Endothelial cell of umbilical vein (primary cell): ENCODE measurements at places on chromosomes 3 and 15.

DNA sequence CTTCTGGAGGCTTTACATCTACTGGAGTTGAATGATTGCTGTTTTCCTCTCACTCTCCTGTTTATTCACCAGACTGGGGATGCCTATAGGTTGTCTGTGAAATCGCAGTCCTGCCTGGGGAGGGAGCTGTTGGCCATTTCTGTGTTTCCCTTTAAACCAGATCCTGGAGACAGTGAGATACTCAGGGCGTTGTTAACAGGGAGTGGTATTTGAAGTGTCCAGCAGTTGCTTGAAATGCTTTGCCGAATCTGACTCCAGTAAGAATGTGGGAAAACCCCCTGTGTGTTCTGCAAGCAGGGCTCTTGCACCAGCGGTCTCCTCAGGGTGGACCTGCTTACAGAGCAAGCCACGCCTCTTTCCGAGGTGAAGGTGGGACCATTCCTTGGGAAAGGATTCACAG lies 4.3 kb upstream of the LRRK1 start:
- no peak for DNase-seq

GRCh38 chr3:144429719-144430121 lies 458.1 kb downstream of the DIPK2A start:
- DNase-seq = no peak

GRCh38 chr3:160291290-160291908 lies 66.2 kb downstream of the C3orf80 start:
- DNase-seq = no peak

GRCh38 chr3:52385157-52385556 lies 59.7 kb downstream of the SEMA3G start:
- peak; percentile 26 for DNase-seq

- DNase-seq = no peak
Measured at GRCh38 chr3:73459711-73460110, 165.0 kb downstream of the PDZRN3 start.

GRCh38 chr15:62934236-62934971 lies 108.1 kb upstream of the TPM1 start:
- no peak for DNase-seq

DNA sequence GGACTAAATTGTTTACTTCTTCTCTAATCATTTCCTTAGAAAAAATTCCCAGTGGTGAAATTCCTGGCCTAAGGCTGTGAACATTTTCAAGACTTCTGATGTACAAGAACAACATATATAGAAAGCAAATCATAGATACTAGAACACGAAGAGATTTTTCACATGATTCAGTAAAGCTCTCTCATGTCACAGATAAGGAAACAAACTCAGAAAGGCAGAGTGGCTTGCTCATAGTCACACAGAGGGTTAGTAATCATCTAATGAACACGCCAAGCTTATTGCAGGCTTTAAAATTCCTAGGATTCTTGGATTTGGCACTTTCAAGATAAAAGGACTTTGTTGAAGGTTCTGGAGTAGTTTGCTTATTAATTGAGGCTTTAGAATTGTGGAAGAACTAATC lies 26.2 kb downstream of the CRTAP start:
- DNase-seq = no peak

GRCh38 chr3:107884719-107885460 lies 205.9 kb downstream of the CD47 start:
- DNase-seq = no peak

- peak; percentile 33 for DNase-seq
Measured at GRCh38 chr3:183653209-183654064, 18.0 kb downstream of the KLHL24 start.

GRCh38 chr3:137061186-137061585 lies 103.4 kb downstream of the IL20RB start:
- DNase-seq = peak; percentile 46

GRCh38 chr15:44711743-44712345 lies 527 bp downstream of the B2M start:
- peak; percentile 52 for DNase-seq

DNA sequence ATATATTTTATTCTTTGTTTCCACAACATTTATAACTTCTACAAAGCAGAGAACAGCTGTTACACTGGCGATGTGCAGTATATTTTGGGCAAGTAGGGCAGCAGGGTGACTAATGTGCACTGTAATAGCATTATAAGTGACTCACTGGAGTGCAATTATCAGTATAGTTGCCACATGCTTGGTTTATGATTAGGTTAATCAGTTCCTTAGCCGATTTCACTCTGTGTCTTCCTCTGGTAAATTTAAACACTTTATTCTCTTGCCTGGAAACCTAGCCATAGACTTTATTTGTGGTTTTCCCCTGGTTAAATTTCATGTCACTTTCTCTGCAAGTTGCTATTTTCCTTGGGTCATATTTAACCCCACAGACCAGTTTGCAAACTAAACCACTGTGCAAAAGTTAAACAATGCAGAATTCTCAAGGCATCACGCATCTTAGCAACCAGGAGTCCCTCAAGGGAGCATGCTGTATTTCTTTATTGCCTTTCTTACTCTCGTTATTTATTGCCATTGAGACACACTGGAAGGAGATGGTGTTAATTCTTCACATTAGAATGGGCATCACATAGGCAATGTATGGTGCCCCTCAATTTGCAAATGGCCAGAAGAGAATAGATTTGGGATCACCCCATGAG lies 690.2 kb upstream of the DPPA4 start:
- DNase-seq = no peak

DNA sequence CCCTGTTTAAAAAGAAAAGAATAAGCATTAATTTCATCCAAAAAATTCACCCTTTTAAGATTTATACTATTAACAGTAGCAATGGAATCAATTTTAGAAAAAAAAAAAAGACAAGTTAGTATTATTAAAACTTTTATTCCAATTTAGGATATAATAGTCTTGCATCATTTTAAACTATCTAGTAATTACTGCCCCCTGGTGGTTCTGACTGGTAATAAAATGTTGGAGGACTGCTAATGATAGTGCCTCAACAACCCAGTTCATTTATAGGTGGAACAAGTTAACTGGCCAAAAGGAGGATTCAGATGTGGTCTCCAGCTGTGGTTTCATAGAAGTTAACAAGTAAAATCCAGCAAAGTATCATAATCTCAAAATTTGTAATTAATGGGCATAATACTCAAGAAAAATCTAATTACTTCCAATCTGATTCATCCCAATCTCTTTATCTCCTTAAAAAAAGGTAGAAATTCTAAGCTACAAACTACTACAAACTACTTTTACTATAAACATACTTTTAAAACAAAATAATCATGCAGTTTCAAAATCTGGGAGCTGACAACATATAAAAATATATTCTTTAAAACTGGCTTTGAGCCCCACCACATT lies 30.7 kb upstream of the WDR49 start:
- DNase-seq = peak; percentile 74

DNA sequence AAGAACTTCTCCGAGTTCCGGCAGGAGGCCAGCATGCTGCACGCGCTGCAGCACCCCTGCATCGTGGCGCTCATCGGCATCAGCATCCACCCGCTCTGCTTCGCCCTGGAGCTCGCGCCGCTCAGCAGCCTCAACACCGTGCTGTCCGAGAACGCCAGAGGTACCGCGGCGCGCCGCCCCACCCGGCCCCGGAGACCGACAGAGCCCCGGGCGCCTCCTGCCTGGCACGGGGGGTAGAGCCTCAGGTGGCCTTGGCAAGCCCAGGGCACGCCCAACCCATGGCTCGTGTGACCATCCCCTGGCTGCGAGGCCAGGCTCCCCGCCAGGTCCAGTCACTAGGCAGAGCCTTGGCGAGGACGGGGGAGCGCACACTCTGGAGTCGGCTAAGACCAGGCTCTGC lies 134.1 kb downstream of the LRRK1 start:
- no peak for DNase-seq

GRCh38 chr15:62244762-62245161 lies 79.7 kb upstream of the C2CD4B start:
- no peak for DNase-seq

- DNase-seq = no peak
Measured at GRCh38 chr3:51394541-51394940, 3.5 kb downstream of the RBM15B start.

- DNase-seq = no peak
Measured at GRCh38 chr3:21517184-21517583, 233.8 kb downstream of the ZNF385D start.

DNA sequence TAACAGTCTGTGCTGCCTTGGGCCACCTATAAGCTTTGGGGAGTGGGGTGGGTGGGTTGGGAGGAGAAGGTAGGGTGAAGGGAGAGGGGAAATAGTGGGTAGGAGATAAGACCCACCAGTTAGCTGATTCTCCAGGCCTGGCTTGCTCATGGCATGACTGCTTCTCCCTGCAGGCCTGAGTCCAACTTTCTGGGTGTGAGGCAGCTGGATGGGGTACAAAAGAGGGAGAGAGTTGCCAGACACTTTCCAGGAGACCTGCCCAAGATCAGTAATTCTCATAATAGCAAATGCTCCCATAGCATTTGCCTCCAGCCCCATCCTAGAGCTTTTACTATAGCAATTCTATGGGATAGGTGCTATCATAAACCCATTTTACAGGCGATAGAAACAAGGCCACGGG lies 7.7 kb downstream of the CGNL1 start:
- DNase-seq = no peak

GRCh38 chr15:31367730-31368344 lies 41.2 kb downstream of the KLF13 start:
- DNase-seq = no peak

- DNase-seq = no peak
Measured at GRCh38 chr3:62676689-62677271, 198.4 kb downstream of the CADPS start.

GRCh38 chr3:17577796-17578520 lies 164.5 kb downstream of the TBC1D5 start:
- peak; percentile 45 for DNase-seq

DNA sequence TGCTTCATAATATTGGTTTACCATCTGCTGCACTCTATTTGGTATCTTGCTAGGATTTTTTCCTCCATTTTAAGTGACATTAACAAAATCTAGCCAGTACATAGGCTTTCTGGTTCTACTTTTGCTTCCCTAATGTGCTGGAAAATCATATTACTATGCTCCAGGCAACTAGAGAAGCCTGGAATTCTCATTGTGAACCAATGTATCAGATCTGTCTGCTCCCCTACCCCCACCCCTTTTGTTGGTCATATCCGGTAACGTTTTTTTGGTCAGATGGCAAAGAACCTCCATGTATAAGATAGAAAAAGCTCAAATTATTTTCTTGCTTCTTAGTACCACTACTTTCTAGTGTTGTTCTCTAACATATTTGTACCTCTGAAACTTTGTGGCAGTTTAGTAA lies 17.1 kb downstream of the MAP2K5 start:
- DNase-seq = no peak

DNA sequence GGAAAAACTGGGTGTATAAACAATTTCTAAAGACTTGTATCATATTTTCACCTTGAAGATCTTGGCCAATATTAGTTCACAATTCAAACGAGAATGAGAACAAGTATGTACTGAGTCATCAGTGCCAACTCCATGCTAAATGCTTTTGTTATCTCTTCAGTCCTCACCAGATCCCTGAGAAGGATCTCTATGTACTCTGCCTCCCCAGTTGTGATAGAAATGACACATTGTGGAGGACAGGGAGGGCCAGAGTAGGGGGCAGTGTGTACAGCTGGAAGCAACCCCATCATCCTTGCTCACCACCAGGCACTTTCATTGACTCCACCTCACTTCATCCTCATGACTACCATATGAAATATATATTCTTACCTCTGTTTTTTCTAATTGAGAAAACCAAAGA lies 353.7 kb upstream of the SOX2 start:
- no peak for DNase-seq

DNA sequence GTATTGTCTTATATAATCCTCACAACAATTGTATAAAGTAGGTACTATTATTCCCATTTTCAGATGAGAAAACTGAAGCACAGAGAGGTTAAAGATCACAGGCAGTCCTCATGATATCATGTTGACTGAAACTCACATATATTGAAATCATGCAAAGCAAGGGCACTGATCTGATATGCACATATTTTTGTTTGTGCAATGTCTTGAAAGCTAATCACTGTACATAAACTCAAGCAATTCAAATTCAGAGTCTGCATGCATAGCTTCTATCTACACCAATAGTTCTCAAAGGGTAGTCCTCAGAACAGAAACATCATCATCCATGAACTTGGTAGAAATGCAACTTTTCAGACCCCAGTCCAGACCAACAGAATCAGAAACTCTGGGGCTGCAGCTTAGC lies 119.2 kb upstream of the STT3B start:
- DNase-seq = no peak

- no peak for DNase-seq
Measured at GRCh38 chr3:104461431-104461830, 905.3 kb upstream of the ALCAM start.

GRCh38 chr15:56014677-56015076 lies 21.3 kb upstream of the NEDD4 start:
- no peak for DNase-seq

GRCh38 chr3:127960421-127960965 lies 45.5 kb downstream of the KBTBD12 start:
- no peak for DNase-seq

DNA sequence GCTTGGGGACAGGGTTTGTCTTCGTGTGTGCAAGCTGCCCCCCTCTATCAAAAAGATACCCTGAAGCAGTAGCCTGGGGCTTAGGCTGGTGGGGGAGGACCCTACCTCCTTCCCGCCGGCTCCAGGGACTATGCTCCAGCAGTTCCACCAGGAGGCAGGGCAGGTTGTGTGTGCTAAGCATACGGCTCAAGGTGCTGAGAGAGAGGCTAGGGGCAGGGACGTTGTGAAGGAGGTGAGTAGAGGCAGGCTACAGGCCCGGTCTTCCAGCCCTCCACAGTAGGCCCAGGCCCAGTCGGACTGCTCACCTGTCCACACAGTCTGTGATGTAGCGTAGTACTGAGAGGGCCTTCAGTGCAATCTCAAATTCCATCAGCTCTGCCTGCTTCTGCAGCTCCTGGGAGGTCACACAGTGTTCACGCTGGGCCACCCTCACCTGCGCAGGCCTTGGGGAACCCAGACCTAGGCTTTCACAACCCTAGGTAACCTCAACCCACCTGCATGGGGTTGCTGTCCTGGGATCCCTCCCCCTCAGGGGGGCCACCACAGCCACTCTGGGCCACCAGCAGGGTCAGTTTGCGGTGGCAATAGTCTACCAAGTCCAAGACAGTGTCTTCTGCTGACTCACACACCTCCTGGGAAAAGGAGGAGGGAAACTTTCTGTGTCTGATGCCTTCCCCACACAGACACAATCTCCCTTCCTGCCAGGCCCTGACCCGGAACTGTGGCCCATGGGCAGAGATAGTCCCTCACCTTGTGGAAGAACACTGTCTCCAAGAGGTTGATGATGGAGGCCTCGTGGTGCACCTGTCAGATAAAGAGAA lies 2.4 kb upstream of the RASSF1 start:
- no peak for DNase-seq

GRCh38 chr3:111277226-111277625 lies 205.6 kb downstream of the NECTIN3 start:
- DNase-seq = no peak

GRCh38 chr3:150059241-150059640 lies 88.5 kb upstream of the PFN2 start:
- DNase-seq = no peak
